ENCODE measurements at places on chromosomes 4 and X.
A peak's percentile ranks its signal among the peaks of the same experiment; 100 is the strongest.

DNA sequence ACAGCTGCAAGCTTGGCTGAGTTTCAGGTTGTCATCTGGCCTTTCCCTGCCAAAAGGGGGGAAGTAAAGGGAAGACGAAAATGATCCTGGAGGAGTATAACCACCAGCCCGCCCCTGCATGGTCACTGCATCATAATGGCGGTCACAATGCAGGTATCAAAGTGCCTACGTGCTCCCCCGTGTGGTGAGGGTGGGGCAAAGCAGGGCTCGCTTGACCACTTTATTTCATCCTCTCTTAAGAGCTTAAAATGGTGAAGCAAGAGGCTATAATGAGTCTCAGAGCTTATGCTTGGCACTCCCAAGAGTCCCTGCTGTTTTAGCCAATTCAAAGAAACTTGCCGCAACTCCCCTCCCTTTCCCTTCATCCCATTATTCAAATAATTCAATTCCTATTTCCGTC lies 105.6 kb downstream of the APOOL start:
- DNase-seq: no peak

DNA sequence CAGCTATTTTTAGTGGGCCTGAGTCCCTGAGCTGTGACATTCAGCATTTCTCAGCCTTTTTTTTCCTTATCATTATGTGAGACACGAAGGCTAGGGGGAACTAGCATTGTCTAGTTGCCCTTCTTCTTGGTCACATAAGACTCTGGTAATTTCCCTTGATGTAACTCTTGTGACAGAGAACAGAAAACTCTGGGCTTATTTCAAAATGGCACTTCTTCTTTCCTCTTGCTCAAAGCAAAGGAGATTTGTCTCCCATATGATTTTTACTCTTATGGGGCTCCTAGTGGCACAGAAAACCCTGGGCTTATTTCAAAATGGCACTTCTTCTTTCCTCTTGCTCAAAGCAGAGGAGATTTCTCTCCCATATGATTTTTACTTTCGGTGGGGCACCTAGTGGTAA lies 14.7 kb downstream of the ATXN3L start:
- no peak for DNase-seq

GRCh38 chr4:55865228-55865806 lies 11.9 kb downstream of the EXOC1 start:
- DNase-seq: no peak

- no peak for DNase-seq
Observed at GRCh38 chr4:116397714-116398113, 687.7 kb downstream of the TRAM1L1 start.

DNA sequence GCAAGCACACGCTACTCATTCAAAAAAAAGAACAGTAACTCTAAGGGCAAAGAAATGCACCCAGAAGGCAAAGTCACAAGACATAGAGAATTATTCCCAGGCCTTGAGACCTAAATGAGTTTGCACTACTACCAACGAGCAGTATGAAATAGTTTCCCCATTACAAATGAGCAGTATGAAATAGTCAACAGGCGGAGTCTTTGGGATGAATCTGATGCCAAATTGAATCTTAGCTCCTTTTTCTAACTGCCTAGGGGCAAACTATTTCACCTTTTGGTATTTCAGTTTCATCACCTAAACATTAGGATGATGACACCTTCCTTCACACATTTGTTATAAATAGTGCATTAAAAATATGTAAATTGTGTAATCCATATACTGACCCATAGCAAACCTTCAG lies 213.0 kb upstream of the FAT4 start:
- DNase-seq: no peak

GRCh38 chr4:165506849-165507248 lies 128.0 kb downstream of the CPE start:
- DNase-seq: no peak

- DNase-seq: no peak
Observed at GRCh38 chr4:180057299-180057721, 2185.9 kb upstream of the TENM3 start.

DNA sequence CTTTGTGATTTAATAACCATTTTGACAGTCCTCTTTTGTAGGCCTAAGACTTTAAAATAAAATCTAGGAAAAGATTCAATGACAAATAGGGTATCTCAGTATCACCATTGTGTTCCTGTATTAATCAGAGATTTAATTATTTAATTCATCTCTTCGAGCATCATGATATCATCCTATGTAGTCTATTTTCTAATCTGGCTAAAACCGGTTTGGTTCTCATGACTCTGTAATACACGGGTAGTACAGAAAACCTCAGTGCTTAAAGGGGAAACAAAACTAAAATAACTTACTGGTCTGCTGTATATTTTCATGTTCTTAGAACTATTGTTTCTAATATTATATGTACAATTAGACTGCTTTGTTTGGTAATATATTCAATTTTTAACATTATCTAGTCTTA lies 23.7 kb upstream of the FBXW7 start:
- no peak for DNase-seq

DNA sequence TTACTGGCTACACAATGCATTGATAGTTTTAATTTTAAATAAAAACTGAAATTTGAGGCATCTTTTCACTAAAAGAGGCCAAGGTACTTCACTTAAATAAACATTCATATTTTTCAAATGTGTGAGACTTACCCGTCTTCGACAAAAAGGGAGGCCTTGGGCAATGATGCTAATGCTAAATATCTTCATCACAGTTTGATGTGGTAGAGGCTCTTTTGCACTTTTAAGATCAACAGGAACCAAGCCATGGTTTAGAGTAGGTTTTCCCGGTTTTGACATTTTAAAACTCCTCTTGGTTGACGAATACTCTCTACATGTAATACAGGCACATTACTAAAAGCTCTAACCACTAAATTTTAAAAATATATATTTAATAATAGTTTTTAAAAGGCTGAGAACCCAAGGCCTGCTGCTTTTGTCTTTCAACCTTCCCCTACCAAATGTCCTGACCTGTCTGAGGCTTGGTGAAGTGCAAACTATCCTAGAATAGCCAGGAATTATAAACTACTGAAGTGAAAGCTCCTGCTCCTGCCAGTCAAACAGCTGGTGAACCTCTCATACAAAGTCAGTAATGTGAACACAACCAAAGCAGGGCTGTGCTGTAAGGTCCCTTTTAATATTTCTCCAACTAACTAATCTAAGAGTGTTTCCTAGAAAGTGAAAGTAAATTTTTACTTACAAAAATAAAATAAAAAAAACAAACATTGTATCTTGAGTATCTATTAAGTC lies 153.7 kb downstream of the FBXW7 start:
- no peak for DNase-seq

DNA sequence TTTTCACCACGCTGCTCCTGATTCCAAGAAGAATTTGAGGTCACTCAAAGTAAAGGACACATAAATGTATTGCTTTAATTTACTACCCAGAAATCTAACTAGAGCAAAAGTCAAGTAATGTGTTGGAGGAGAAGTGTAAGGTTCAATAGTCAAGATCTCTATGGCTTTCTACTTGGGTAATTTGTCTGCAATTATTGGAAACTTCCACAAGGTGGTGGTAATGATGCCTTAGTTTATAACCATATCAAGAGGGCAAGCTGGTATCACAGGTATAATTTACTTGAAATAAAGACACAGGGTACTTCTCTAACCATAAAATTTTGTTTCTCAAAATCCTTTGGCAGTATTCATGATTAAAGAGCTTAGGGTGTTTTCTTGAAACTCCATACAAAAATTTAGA lies 10.2 kb upstream of the GRIA3 start:
- peak; percentile 37 for DNase-seq

DNA sequence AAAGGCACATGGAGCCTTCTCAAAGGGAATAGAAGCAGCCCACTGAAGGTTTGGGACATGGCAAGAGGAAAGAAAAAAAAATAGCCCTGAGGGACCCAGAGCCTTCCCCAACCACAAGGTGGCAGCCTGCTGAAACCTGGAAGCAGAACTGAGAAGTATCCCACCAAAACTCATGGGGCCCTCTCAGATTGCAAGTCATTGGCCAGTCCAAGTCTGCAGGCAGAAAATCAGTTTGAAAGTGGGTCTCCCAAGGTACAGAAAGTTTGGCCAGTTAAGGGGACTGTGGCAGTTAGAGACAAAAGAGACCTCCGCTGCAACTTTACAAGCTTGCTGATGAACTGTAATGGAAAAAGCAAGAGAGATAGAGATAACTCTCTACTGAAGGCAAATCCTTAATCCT lies 155.8 kb downstream of the ANTXR2 start:
- DNase-seq: no peak

All from LNCaP clone FGC (cell line).